ENCODE measurements at places on chromosomes 1 and 21. TPM values are rescaled to one million over a fixed set of nuclear protein-coding genes. Genes with fewer than 3 reads are reported as not detected.

The LCE1A gene
- not detected for total RNA-seq

The ADCY10 gene
- total RNA-seq: not detected

The RIMKLA gene
- under 0.01 TPM for total RNA-seq

The KIF21B gene
- total RNA-seq: 0.32 TPM

The CYB5RL gene
- 4.3 TPM for total RNA-seq

The PCP4 gene
- not detected for total RNA-seq

The OR6N1 gene
- total RNA-seq: not detected

The C1orf146 gene
- total RNA-seq: not detected

The TIPRL gene
- total RNA-seq: 45.3 TPM

The ST6GALNAC5 gene
- total RNA-seq: 114 TPM

The HSD11B1 gene
- 21.6 TPM for total RNA-seq

The FMO2 gene
- 1.7 TPM for total RNA-seq

The TMEM52 gene
- total RNA-seq: 0.43 TPM

The WNT3A gene
- total RNA-seq: not detected

The CHODL gene
- total RNA-seq: under 0.01 TPM

The PADI2 gene
- total RNA-seq: 0.43 TPM

The OR2L2 gene
- not detected for total RNA-seq

The PADI4 gene
- total RNA-seq: not detected
